Activated CD4-positive, alpha-beta T cell treated with anti-CD3 and anti-CD28 coated beads, Interleukin-2, Interleukin-4, amounts not matched to agents 100 ng/mL and 50 ng/mL, durations not matched to agents 16 hours and 8 hours (primary cell): ENCODE measurements at places on chromosomes 11 and 22.

DNA sequence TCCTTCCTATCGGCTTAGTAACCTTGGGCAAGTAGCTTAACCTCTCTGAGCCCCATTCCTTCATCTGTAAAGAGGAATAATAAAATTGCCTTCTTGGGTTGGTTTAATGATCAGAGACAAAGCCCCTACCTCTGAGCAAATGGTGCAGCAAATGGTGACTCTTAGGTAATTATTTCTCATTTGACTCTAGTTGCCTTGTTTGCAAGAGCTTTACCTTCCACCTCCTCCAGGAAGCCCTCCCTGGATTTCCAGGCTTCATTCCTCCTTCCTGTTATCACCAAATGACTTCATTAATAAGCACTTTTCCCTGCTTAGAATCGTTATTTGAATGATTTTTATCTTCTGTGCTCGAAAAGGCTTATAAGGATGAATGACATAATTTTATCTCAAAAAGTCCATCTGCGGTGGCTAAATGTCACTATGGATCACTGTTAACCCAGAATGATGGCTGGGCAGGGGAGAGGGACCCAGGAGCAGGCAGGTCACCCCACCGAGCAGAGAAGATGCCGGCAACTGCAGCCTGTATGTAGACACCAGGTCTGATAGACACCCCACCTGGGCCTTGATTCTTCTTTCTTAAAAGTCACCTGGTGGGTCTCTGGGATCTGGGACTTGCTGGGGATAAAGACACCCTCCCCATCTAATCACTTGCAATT lies 106.6 kb downstream of the TSPAN18 start:
- DNase-seq, result no peak

GRCh38 chr22:33274214-33275072 lies 216.3 kb upstream of the SYN3 start:
- DNase-seq, result peak; percentile 17

DNA sequence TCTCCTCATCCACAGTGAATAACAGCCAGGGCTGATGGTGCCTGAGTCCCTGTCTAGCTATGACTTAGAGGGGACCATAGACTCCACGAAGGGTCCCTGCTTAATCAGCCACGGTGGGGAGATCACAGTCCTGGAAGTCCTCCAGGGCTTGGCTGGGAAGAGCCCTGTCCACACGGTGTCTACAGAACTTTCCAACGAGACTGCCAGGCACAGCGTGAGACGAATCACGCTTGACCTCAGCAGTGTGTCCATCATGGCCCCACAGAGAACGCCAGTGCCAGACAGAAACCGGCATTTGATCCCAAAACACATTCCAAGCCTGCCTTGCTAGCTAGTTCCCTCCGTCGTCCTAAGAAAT lies 143.4 kb downstream of the CRYBB2 start:
- no peak for DNase-seq

GRCh38 chr22:49322231-49322630 lies 505.4 kb downstream of the BRD1 start:
- DNase-seq, result no peak

GRCh38 chr11:34585735-34586487 lies 35.0 kb upstream of the EHF start:
- peak; percentile 27 for DNase-seq

- DNase-seq, result no peak
These were observed 1499.2 kb downstream of the LRRC4C start for GRCh38 chr11:39960206-39960605.

DNA sequence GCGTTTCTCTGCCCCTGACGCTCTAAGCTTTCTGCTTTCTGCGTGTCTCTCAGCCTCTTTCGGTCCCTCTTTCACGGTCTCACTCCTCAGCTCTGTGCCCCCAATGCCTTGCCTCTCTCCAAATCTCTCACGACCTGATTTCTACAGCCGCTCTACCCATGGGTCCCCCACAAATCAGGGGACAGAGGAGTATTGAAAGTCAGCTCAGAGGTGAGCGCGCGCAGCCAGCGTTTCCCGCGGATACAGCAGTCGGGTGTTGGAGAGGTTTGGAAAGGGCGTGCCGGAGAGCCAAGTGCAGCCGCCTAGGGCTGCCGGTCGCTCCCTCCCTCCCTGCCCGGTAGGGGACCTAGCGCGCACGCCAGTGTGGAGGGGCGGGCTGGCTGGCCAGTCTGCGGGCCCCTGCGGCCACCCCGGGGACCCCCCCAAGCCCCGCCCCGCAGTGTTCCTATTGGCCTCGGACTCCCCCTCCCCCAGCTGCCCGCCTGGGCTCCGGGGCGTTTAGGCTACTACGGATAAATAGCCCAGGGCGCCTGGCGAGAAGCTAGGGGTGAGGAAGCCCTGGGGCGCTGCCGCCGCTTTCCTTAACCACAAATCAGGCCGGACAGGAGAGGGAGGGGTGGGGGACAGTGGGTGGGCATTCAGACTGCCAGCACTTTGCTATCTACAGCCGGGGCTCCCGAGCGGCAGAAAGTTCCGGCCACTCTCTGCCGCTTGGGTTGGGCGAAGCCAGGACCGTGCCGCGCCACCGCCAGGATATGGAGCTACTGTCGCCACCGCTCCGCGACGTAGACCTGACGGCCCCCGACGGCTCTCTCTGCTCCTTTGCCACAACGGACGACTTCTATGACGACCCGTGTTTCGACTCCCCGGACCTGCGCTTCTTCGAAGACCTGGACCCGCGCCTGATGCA lies at the start of gene MYOD1:
MYOD1 (plus strand) TSS at position 544 of the 910 bp plus-strand sequence; CDS start at position 756, 212 bp downstream.
- DNase-seq, result no peak

- DNase-seq, result no peak
These were observed 46.9 kb upstream of the OR4B1 start for GRCh38 chr11:48169717-48170116.

GRCh38 chr11:34134765-34135164 lies 29.3 kb downstream of the NAT10 start:
- DNase-seq, result peak; percentile 47

DNA sequence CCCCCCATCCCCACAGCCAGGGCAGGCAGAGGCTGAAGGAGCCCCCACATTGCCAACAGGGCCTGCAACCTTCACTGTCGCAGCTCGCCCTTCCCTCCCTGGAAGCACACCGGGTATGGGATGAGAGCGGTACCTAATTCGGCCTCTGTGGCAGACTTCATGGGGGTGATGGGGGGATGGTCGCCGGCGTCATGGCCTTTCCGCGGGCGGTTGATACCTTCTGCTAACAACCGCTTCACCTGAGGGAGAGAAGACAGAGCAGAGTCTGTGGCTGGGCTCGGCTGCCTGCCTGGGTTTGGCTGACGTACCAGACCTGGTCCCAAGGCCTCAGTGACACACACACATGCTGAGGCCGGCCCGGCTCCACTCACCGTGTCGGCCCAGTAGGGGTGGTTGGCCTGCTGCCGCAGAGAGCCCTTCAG lies 11.2 kb upstream of the PPM1F start:
- no peak for DNase-seq

DNA sequence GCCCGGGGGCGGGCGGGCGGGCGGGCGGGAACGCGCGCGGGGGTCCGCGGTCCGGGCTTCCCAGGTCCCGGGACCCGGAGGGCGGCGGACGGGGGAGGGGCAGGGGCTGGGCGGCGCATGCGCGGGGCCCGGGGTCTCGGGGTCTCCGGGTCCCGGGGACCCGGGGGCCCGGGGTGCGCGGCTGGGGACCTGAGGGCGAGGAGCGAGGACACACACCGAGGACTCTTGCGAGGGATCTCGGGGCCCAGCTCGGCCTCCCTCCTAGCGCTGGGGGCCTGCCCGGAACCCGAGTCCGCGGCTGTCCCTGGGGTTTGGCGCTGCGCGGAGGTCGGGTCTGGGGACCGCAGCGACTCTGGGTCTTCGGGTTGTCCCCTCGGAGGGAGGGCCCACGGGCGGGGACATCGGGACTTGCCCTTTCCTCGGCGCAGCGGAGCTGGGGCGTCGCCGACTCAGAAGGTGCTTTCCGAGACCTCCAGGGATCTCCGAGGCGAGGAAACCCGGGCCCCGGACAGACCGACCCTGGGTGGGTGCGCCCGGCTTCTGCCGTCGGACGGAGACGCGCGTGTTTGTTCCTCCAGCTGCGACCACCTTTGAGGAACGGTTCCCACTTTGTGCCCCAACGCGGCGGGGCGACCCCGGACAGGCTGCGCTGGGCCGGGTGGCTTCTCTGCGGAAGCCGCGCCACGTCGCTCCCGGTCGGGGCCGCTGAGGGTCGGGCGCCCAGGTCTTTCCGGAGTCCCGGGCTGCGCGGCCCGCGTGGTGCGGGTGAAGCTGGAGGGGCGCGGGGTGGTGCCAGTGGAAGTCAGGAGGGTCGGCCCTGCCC lies 540 bp downstream of the PPARA start:
- DNase-seq, result peak; percentile 35

- no peak for DNase-seq
These were observed 14.7 kb upstream of the NNMT start for GRCh38 chr11:114281388-114281956.

DNA sequence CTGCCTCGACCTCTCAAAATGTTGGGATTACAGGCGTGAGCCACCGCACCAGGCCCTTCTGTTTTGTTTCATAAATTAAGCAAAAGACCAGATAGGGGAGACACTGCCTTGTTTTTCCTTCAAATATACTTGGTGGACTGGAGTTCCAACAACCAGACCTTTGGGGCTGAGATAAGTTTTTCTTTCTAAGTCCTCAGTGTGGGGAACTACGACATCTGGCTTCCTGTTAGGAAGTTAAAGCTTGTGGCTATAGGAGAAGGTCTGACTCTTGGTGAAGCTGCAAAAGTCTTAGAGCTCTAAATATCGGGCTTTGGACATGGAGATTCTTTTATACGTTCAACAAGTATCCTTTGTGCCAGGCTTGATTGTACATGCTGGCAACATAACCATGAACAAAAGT lies 64.1 kb upstream of the EED start:
- DNase-seq, result no peak

GRCh38 chr11:79189601-79190000 lies 251.2 kb downstream of the TENM4 start:
- DNase-seq, result no peak

DNA sequence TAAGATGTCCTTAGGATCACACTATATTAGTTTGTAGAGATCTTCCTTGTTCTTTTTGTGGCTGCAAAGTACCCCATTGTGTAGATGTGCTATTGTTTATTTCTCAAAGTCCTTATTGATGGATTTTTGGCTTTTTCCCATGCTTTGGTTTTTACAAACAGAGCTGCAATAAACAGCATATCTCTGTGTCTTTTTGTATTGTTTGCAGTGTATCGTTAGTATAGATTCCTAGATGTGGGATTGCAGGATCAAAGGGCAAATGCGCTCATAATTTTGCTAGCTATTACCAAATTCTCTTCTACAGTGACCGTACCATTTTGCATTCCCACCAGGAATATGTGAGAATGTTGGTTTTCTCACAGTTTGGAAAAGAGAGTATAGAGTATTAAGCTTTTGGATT lies 27.5 kb upstream of the FTH1 start:
- DNase-seq, result no peak

GRCh38 chr11:79439886-79440570 lies 802 bp downstream of the TENM4 start:
- no peak for DNase-seq

DNA sequence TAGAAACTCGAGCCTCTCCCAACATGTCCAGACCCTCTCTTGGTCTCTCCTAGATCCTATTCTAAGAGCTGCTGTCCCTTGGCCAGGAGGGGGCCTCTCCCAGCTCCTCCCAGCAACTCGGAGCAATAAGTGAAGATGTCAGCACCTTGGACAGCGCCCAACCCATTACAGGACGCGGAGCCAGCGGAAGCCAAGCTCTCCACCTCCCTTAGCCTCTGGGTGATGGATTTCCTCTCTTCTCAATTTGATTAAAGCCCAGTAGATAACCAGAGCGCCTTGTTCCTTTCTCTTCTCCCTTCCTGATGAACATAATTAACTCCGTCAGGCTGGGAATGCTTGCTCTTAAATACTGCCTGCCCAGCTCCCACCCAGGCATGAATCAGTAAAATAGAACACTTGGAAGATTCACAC lies 26.2 kb upstream of the TPBGL start:
- peak; percentile 70 for DNase-seq

DNA sequence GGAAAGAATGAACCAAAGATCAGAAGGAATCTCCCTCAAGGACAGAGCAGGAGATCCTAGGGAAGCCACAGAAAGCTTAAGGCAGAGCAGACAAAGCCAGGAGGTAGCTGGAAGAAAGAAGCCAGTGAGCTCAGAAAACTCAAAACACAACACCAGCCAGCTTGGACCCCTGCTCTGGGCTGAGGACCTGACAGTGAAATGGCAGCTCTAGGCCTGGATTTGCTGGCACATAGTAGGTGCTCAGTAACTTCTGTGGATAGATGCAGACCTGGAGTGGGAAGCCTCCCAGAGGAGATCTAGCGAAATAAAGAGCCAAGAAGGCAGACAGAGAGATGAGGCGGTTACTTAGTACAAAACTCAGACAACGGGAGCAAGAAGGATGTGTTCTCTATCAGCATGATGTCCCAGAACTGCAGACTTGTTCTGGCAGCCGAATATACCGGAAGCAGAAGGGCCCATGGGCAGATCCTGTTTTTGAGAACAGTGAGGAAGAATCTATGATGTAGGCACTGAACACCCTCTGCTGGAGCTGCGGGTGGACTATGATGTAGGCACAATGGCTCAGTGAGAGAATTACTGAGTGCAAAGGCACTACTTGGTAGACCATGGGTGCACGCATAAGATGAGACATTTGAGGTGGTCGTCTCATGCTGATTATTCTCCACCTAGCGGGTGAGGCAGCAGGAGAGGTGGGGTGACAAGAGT lies 4.8 kb downstream of the ROBO4 start:
- no peak for DNase-seq

DNA sequence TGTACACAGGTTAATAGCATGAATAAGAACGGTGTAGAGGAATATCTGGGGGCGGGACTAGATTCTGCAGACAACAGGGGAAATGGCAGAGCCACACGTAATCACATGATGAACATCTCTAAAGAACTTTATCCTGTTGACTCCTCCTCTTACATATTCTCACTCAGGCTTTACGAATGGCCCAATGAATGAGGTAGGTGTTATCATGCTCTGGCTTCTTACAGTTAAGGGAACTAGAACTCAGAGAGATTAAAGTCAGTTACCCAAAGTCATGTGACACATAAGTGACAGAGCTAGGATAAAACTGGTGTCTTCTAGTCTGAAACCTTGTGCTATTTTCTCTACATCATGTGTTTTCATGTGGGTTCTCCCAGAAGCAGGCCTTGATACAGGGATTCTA lies 49.0 kb upstream of the BMAL1 start:
- no peak for DNase-seq

DNA sequence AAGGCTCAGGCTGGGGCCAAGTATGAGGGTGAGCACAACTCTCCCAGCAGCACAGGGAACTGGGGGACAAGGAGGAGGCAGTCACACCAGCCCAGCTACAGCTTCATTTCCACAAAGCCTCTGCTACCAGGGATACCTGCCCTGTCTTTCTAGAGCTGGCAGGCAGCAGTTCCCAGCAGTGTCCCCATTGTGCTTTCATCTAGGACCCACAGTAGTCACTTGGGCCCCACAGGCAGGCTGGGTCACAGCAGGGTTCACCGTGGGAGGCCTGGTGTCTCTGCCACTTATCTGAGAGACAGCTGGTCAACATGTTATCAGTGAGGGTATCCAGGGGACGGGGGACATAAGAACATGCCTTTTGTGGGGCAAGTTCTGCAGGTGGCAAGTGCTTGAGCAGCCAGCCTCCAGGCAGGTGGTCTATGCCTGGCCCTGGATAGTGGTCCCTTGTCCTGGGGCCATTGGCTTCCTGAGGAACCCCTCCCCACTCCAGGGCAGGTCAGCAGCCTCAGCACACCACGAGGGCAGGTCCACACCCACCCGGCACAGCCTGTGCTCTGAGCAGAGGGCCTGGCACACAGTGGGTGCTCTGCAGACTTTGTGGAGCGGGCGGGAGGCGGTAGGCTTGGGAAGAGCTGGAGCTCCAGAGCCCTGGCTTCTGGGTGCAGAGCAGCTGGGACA lies 29.9 kb downstream of the GNAZ start:
- no peak for DNase-seq

GRCh38 chr11:65558002-65558929 lies at the start of gene LTBP3:
Gene LTBP3 (minus strand): TSS chr11:65558359. CDS start chr11:65557959, 400 bp downstream.
- no peak for DNase-seq
